ENCODE measurements at places on chromosomes 2 and 18.

DNA sequence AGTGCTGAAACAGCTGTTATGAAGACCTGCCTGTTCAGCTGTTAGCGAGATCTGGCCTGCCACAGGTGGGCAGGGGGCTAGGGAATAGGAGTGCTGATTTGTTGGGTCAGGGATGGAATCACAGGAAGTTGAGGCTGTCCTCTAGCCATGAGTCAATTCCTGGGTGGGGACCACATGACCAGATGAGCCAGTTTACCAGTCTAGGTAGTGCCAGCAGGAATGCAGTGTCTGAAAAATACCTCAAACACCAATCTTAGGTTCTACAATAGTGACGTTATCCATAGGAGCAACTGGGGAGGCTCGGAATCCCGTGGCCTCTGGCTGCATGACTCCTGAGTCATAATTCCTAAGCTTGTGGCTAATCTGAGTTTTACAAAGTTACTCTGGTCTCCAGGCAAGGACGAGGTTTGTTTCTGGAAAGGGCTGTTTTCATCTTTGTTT, 44.9 kb downstream of the DYSF start:
- no peak for DNase-seq

DNA sequence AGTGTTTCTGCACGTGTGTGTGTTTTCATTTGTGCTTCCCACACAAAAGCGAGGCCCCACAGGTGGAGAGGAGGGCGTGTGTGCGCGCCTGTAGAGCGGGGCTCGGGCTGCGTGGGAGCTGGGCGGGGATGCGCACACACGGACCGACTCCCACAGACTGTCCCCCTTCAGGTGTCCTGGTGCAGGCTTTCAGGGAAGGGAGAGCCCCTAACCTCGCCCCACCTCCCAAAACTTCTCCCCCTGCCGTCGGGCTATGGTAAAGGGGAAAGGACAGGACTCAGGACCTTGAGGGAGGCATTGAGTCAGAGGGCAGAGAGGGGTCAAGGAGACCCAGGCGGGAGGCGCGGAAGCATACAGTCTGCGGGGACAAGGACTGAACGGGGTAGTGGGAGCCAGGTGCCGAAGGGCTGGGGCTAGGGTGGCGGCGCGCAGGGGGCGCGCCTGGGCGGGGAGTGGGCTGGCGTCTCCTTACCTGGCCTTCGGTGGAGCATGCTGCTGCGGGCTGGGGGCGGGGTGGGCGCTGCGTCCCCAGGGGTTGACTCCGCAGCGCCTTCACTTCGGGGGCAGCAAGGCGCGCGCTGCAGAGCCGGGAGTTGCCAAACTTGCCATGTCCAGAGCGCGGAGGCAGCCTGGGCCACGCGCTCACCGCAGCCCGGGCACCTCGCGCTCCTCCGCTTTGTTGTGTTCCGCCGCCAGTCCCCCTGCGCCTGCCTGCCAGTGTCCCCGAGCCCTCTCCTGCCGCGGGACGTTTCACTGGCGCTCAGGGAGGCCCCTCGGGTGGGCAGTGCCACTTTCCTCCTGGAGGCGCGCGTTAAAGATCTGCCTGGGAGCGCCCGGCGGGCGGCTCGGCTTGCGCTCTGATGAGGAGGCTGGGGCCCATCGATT, 302.0 kb downstream of the NCKAP5 start:
- peak; percentile 85 for DNase-seq

DNA sequence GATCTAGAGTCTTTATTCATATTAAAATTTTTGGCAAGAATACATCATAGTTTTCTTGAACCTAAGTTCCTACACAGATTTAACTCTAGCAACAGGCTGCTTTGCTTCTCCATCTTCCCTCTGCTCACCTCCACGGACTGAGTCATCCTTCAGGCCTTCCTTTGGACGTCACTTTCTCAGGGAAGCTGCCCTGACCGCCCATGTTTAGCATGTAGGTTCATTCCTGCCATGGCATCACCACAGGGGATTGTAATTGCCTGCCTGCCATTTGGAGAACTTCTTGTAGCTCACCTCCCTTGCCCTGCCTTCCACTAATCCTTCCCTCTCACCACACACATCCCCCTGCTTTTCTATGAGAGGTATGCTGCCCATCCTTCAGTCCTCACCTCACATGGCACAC, 43.9 kb upstream of the B3GNT2 start:
- no peak for DNase-seq

GRCh38 chr2:203849010-203849409, 18.6 kb upstream of the CTLA4 start:
- no peak for DNase-seq

GRCh38 chr2:109644571-109645275, 30.6 kb downstream of the SOWAHC start:
- peak; percentile 57 for DNase-seq

DNA sequence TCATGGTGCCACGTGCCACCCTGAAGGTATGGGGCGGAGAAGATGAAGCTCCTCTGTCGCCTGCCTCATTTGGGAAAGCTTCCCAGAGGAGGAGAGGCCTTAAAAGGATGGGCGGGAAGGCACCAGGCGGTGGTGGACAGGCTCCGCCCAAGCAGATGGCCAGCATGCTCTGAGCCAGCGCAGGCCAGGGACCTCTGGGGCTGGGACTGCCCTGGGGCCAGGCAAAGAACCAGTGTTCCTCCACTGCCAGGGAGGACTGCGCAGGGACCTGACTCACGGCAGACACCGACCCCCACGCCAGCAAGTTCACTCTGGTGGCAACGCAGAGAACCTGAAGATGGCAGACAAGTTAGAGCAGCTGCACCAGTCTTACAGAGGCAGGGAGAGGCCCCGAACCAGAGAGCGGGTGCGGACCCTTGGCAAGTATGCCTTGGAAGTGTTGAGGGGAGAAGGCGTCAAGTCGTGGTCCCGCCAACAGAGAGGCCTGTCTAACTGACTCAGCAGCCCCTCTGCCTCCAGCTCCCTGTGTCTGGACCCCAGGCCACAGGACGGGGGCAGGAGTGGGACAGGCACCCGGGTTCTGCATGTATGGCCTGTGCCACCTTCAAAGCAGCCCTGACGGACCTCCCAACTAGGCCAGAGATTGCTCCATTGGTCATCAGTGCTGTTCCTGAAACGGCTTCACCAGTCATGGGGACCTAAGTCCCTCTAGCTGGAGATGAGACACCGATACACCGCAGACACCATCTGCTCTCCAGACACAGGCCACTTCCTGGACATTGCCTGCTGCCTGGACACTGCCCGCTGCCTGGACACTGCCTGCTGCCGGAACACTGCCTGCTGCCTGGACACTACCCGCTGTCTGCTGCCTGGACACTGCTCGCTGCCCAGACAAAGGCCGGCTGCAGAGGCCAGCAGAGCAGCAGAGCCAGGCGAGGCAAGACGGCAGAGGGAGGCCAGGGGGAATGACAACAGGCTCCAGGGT, 124.7 kb downstream of the HDAC4 start:
- peak; percentile 71 for DNase-seq

DNA sequence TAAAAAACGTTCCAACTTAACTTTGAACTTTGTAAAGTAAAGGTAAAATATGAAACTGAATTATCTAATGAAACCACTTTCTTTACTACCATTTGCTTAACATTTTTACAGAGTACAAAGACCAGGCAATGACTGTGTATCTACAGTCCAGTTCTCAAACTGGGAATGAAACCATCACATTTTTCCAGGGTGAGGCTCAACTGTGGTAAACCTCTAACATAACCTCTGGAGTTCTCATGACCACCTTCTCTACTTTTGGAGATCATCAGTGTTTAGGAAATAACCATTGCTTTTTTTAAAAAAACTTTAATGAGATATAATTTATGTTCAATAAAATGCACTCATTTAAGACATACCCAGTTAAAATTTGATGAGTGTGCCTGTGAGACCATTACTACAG, 223.5 kb downstream of the RNF152 start:
- DNase-seq = no peak

DNA sequence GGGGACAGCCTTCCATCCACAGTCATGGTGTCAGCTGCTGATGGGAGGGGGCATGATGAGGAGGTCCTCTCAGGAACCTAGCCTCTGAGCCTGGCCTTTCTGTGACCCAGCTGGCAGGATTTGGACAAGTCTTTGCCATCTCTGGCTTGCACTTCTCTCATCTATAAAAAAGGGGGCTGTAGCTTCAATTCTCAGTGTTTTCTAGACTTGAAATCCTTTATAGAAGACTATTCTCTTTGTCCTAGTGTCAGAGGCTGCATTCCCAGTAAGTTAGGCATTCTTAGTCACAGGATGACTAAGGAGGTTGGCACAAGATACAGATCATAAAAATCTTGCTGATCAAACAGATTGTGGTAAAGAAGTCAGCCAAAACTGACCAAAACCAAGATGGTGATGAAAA, 958.5 kb downstream of the CNTNAP5 start:
- DNase-seq = no peak

- DNase-seq = no peak
Measured at GRCh38 chr2:37020887-37021796, 54.8 kb upstream of the STRN start.

- DNase-seq = no peak
Measured at GRCh38 chr2:240812721-240813120, 7.3 kb downstream of the KIF1A start.

DNA sequence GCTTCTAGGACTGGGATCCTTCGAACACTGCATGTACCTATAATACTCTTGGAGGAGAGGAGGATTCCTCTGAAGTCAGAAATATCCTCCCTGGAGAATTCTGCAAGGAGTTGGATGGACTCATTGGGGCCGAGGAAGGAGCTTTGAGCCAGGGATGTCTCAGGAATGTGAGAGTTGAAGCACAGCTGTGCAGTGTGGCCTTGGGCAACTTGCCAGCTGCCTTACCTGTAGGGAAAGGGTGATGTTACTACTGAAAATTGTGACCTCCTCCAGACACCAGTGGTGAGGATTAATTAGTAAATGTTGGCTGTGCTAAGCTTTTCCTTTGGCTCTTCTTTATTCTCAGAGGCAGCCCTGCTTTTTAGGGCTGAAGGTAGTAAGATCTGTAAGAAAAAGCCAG, 41.4 kb downstream of the FMNL2 start:
- DNase-seq = no peak

GRCh38 chr2:205903549-205904129, 182.3 kb downstream of the INO80D start:
- DNase-seq = no peak

- DNase-seq = no peak
Measured at GRCh38 chr2:190767821-190768220, 112.8 kb upstream of the GLS start.

DNA sequence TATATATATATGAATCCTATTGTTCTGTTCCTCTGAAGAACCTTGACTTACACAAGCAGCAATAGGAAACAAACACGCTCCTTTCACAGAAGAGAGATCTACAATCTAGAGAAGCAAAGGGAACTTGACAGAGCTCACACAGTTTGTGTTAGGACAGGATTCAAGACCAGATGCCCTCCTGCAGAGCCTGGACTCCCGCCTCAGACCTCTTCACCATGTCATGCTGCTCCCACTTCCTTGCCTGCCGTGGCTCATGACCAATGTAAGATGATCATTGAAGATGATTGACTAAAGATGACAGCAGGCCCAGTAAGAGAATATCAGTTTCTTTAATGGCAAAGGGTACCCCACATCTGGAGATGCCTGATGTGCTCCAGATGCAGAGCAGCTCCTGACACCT, 111.2 kb upstream of the AGAP1 start:
- DNase-seq = no peak

GRCh38 chr2:64324746-64325410, 129.1 kb upstream of the LGALSL start:
- no peak for DNase-seq

GRCh38 chr2:25585189-25585588, 88.2 kb downstream of the DTNB start:
- DNase-seq = no peak

- no peak for DNase-seq
Measured at GRCh38 chr2:8889978-8890377, 52.6 kb upstream of the KIDINS220 start.

GRCh38 chr18:13211534-13211933, 7.0 kb upstream of the LDLRAD4 start:
- no peak for DNase-seq

DNA sequence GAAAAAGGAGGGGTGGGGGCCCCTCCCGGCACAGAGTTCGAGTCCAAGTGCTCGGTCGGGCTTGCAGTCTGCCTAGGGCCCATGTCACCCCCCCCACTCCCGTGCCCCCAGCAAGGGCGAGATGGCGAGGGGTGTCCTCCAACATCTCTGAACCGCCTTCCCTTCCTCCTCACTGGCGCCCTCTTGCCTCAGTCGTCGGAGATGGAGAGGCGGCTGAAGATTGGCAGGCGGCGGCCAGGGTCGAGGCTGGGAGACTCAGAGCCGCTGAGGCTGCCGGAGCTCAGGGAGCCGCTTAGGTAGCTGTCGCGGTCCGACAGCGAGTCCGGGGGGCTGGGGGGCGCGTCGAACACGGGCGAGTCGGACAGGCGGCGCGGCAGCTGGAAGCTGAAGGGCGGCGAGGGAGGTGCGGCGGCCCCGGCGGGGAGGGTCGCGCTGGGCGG, 2.3 kb downstream of the ZFP36L2 start:
- DNase-seq = peak; percentile 83

- DNase-seq = no peak
Measured at GRCh38 chr2:156437272-156437930, 1.2 kb downstream of the GPD2 start.

DNA sequence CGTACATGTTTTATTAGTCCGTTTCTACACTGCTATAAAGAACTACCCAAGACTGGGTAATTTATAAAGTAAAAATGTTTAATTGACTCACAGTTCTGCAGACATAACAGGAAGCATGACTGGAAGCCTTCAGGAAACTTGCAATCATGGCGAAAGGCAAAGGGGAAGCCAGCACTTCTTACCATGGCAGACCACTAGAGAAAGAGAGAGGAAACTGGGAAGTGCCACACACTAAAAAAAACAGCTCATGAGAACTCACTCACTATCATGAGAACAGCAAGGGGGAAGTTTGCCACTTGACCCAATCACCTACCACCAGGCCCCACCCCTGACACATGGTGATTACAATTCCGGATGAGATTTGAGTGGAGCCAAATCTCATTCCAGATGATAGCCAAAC, 466.2 kb downstream of the IRS1 start:
- DNase-seq = no peak

- no peak for DNase-seq
Measured at GRCh38 chr2:104254017-104254416, 599.9 kb upstream of the POU3F3 start.

Data from retina (tissue), 1 donor.